Bladder microvascular endothelial cell (primary cell): ENCODE measurements at places on chromosomes 16 and 17. TPM values are rescaled to one million over a fixed set of nuclear protein-coding genes. Genes with fewer than 3 reads are reported as not detected.

The OSBPL7 gene
- 5.7 and 11.5 TPM in 2 replicates for total RNA-seq

The BOLA2B gene
- 28.4 and 30.9 TPM in 2 replicates for total RNA-seq

The SGCA gene
- not detected in 2 replicates for total RNA-seq

The G6PC1 gene
- not detected in 2 replicates for total RNA-seq

The AURKB gene
- total RNA-seq = 23.2 and 37.6 TPM in 2 replicates

The PERCC1 gene
- total RNA-seq = not detected in 2 replicates

The CDC27 gene
- 106 and 142 TPM in 2 replicates for total RNA-seq

The FADS6 gene
- total RNA-seq = not detected in 2 replicates

The MAPT gene
- total RNA-seq = under 0.01 and 0.13 TPM in 2 replicates

The ASGR2 gene
- not detected in 2 replicates for total RNA-seq

The KRTAP4-1 gene
- not detected in 2 replicates for total RNA-seq

The KRTAP2-1 gene
- total RNA-seq = not detected in 2 replicates

The FOXC2 gene
- total RNA-seq = 0.16 and 2.0 TPM in 2 replicates

The GPS2 gene
- 28.8 and 30.1 TPM in 2 replicates for total RNA-seq

The PIK3R6 gene
- total RNA-seq = 0.31 TPM in 1 of 2 replicates, not detected in the other

The DLX4 gene
- total RNA-seq = not detected in 2 replicates

The ST6GALNAC2 gene
- total RNA-seq = 0.82 and 3.6 TPM in 2 replicates

The ABCC6 gene
- total RNA-seq = 0.38 TPM in 1 of 2 replicates, not detected in the other

The SLC5A10 gene
- under 0.01 TPM in 1 of 2 replicates, not detected in the other for total RNA-seq

The SLC35G6 gene
- not detected in 2 replicates for total RNA-seq

The NPIPA1 gene
- total RNA-seq = 21.5 and 64.7 TPM in 2 replicates

The TPSD1 gene
- total RNA-seq = not detected in 2 replicates

The NDRG4 gene
- total RNA-seq = 14.1 and 238 TPM in 2 replicates

The MYH3 gene
- total RNA-seq = under 0.01 and 0.88 TPM in 2 replicates

The JUP gene
- 121 and 361 TPM in 2 replicates for total RNA-seq

The OR4D2 gene
- not detected in 2 replicates for total RNA-seq

The PLD6 gene
- 1.3 and 2.4 TPM in 2 replicates for total RNA-seq

The SLC16A13 gene
- total RNA-seq = 1.5 and 1.9 TPM in 2 replicates

The FBXO39 gene
- under 0.01 and 7.1 TPM in 2 replicates for total RNA-seq

The SLC12A3 gene
- total RNA-seq = not detected in 2 replicates

The KRT15 gene
- 0.16 and 0.57 TPM in 2 replicates for total RNA-seq

The TMEM204 gene
- total RNA-seq = 57.5 and 67.7 TPM in 2 replicates

The KCNJ18 gene
- not detected in 2 replicates for total RNA-seq

The EVI2B gene
- 0.16 and 0.19 TPM in 2 replicates for total RNA-seq

The MYCBPAP gene
- 0.16 and 0.69 TPM in 2 replicates for total RNA-seq

The ZFP1 gene
- total RNA-seq = 5.2 and 8.2 TPM in 2 replicates

The EFCAB13 gene
- 4.4 and 8.1 TPM in 2 replicates for total RNA-seq

The CD300E gene
- total RNA-seq = not detected in 2 replicates

The TP53TG3B gene
- total RNA-seq = not detected in 2 replicates

The CDH5 gene
- 352 and 927 TPM in 2 replicates for total RNA-seq

The SLC52A1 gene
- under 0.01 and 0.19 TPM in 2 replicates for total RNA-seq
